Progenitor cell of endocrine pancreas (in vitro differentiated cells): ENCODE measurements at places on chromosomes 7 and 10.

GRCh38 chr7:50389961-50390360, 60.2 kb downstream of the FIGNL1 start:
- no peak for DNase-seq

GRCh38 chr10:37854626-37855025, 2.8 kb downstream of the ZNF248 start:
- DNase-seq: no peak

DNA sequence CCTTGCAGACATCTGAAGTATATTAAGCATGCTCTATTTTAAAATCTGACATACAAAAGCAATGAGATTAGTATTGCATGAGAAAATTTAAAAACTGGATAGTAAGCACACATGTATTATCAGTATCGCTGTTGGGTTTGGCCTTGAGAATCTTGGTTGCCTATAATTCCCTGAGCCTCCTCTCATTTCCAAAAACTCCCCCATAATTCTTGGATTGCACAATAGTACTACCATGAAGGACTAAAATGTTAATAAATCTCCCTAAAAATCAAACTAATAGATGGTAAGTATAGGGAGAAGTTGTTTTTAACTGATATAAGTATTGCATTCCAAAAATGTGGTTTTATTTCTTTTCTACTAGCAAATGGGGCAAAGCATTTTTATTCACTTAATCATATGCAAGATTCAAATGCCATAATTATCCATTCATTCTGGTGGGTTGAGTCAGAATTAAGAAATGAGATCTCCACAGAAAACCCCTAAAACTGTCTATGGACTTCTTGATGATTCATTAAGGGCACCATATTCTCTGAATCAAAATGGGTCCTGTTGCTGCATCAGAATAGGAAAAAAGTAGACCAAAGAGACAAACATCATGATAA, 10.3 kb upstream of the VIM start:
- DNase-seq: no peak

DNA sequence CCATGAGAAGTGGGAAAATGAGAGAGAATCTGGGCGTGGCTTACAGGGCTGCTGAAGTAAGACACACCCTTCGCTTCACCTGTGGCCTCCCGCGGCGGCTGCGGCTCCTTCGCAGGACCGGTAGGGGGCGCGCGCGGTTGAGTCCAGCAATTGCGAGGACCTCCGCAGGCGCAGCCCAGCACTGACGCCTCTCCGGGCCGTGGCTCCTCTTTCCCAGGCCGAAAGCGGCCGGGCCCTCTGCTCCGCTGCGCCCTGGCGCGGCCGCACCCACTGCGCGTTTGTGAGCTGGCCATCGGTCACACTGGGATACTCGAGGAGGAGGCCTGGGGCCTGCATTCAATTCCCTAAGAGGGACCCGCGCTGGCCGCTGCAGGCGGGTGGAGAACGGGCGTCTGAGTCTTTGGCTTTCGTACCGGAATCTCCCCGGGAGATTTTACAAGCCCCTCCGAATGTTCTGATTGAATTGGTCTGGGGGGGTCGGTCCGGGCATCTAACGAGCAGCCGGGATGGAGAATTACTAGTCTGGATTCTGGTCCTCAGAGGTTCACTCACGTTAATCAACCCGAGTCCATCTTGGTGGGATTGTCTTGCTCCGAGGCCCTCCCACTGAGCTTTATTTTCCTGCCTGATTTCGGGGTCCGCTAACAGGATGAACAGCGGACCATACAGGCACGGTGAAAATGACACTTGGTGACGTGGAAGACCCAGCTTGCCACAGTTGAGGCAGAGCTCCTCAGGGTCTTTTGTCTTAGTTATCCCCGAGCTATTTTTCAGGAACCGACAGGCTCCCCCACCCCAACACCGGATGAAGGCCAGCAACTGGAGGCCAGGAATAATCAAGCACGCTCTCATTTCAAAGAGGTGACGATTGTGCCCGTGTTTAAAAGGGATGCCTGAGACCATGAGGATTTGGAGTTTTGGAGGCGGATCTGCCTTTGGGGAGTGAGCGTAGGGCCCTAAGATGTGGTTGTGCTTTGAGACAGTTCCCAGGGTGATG, at the start of gene LRRD1:
TSS of gene LRRD1 (minus strand) at position 215 of the 997 bp plus-strand sequence. CDS start 13,940 bp downstream, outside the sequence.
- DNase-seq: peak; percentile 96

- DNase-seq: no peak
Observed at GRCh38 chr7:8165150-8165549, 96.8 kb downstream of the ICA1 start.

DNA sequence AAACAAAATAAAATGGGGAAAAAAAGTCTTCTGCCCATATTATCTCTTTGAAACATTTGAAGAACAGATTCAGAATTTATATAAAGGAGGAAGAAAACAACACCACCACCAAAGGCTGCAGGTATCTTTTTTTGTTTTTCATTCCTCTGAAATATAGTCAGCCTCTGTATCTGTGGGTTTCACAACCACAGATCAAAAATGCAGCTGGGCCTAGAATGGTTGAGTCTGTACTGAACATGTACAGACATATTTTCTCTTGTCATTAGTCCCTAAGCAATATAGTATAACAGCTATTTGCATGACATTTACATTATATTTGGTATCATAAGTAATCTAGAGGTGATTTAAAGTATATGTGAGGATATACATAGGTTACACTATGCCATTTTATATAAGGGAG, 559.7 kb upstream of the LRRN3 start:
- DNase-seq: no peak

GRCh38 chr10:3236644-3237404, 64.2 kb upstream of the PITRM1 start:
- no peak for DNase-seq

GRCh38 chr7:87345962-87346371, 503 bp downstream of the CROT start:
- DNase-seq: no peak

- no peak for DNase-seq
Observed at GRCh38 chr7:30303312-30304039, 19.1 kb downstream of the ZNRF2 start.

DNA sequence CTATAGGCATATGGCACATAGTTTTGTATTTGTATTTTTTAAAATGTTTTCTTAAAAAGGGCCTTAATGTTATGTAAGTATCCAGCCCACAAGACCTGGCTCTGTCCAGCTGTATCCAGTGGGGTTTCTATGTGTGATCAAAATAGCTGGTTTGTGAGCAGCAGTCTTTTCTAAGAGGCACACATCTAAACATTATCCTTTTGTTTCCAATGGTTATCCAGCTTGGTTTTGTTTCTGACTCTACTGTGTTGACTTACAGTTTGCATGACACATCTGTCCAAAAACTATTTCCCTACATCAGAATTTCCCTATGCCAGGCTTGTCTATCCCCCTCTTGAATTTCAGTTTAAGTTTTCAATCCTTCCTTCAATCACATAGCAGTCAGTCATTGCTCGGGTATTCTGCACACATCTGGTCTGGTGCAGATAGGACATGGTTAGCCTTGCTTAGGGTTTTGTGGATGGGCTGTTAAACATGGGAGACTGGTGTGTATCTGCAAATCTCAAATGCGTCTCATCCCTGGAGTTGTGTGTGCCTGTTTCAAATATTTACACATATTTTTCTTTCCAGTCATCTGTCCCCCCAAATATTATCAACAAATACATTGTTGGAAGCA, 104.2 kb downstream of the SAMD9 start:
- no peak for DNase-seq

DNA sequence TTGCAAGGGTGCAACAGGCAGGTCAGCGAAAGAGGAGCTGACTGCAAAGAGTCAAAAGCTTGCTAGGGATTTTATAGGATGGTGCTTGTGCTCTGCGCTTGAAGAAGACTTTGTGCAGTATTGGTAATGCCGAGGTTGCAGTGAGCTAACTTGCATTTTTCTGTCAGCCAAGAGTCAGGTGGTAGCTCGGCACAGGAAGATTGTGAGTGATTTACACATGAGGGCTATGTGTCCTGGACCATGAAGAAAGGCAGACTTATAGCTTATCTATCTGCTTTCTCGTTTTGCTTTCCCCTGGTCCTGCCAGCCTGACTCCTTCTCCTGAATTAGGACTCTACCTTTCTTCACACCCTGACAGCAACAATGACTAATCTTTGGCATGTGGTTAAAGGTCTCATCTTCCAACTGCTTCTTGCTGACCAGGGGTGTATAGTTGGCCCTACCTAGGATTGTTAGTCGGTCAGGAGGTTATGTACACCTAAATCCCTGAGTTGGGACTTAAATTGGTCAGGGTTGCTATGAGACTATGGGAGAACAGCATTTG, 4.1 kb upstream of the SYPL1 start:
- no peak for DNase-seq
